ENCODE measurements at places on chromosomes 4 and X. TPM values are rescaled to one million over a fixed set of nuclear protein-coding genes. Genes with fewer than 3 reads are reported as not detected.

Gene TLR2
- total RNA-seq: 55.7 TPM

GRCh38 chrX:114800719-114801118 is 216.7 kb downstream of the IL13RA2 start:
- DNase-seq: no peak

- DNase-seq: no peak
These were observed 2.0 kb downstream of the SRPK3 start for GRCh38 chrX:153782871-153783270.

- no peak for DNase-seq
These were observed 24.6 kb upstream of the ARMCX4 start for GRCh38 chrX:101460669-101461068.

Gene AWAT1
- not detected for total RNA-seq

Gene NALF2
- total RNA-seq: 0.26 TPM

Gene GLRB
- total RNA-seq: 7.7 TPM

DNA sequence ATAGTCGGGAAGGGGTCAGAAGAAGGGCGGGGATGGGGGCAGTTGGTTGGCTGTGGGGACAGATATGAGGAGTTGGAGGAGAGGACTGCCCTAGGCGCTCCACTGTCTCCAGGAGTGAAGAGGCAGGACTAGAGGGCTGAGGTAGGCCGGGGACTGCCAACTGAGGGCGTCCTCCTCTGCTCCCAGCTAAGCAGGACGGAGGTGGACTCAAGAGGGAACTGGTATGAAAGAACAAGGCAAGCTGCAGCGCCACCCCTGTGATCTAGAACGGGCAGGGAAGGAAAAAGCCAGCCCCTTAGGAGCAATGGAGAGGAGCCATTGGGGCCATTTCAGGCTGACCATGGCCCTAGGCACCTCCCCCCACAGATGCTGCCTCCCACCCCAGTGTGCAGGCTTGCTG is 14.0 kb downstream of the BEND2 start:
- no peak for DNase-seq

Gene FBXO8
- total RNA-seq: 24.1 TPM

DNA sequence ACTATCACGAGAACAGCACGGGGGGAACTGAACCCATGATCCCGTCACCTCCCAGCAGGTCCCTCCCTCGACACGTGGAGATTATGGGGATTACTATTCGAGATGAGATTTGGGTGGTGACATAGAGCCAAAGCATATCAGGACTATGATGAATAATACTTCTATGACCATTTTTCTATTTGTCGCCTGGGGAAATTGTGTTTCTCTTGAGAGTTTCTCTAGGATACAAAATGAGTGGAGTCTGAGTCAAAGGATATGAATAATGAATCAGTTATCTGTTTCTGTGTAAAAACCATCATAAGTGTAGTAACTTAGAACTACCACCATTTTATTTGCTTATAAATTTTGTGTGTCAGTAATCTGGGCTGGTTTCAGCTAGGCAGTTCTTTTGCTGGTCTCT is 533.0 kb upstream of the ARX start:
- DNase-seq: no peak

- DNase-seq: peak; percentile 55
These were observed 180.0 kb downstream of the NKX6-1 start for GRCh38 chr4:84319124-84319523.

GRCh38 chr4:152676052-152676854 is 3.5 kb downstream of the TMEM154 start:
- no peak for DNase-seq

GRCh38 chr4:101065346-101065745 is 282.0 kb downstream of the PPP3CA start:
- no peak for DNase-seq

- no peak for DNase-seq
These were observed 28.4 kb downstream of the ALPK1 start for GRCh38 chr4:112325530-112325929.

Gene UCP1
- not detected for total RNA-seq

DNA sequence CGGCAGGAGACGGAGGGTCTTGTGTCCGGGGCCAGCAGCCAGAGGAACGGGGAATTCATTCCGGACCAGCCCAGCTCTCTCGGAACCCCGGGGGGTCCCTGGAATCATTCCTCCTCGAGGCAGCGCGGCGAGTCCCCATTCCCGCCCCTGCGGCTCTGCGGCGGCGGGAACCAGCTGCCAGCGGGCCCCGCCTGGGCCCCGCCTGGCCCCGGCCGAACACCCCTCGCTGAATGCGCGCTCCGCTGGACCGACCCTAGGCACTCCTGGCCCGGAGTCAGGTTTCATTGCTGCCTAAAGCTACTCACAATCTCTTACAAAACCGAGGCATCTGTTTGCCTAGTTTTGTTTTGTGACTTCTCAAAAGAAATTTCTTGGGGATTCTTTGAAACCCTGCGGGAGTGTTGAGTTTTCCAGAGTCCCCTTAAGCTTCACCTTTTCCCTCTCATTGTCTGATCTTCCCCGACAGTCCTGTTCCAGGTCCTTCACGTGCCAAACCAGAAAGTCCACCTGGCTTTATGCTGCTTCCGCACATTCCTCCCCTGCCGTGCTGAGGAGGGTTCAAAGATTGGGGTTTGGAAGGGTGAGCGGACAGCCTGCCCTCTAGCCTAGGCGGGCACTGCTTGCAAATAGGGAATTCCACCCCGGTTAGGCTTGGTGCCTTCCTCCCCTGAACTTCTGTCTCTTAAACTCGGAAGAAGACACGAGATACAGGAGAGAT is 789 bp downstream of the ARHGAP10 start:
- DNase-seq: peak; percentile 60

DNA sequence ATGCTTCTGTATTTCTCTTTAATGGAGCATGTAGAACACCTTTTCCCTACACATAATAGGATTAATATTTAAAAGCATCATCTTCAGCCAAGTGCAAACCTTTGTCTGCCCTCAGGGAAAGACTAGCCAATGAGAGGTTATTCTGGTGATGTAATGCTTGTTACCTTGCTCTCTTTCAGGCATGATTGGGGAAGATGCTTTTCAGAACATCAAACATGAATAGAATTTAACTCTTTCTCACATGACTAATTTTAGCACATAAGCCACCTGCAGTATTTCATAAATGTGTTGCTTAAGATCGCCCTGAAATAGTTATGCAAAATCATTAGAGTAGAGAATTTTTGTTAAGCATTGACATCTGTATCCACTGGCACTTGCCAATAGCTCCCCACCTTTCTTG is 10.7 kb upstream of the EPGN start:
- no peak for DNase-seq

GRCh38 chrX:18620349-18620748 is 51.6 kb downstream of the RS1 start:
- no peak for DNase-seq

- no peak for DNase-seq
These were observed 43.2 kb downstream of the QDPR start for GRCh38 chr4:17468619-17469221.

DNA sequence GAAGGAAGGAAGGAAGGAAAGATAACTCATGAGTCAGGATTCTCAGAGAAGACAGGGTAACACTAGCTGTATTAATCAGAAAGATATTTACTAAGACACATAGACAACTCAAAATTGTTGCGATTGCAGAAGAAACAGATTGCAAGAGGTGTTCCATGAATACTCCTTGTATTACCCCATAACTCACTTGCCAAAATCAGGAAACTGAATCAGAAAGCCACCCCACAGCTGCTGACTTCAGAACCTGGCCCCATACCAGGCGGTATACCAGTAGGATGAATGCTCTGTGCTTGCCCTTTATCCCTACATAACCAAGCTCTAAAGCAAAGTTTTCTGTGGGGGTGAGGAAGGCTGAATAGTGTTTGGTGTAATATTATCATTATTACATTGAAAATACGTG is 468.5 kb downstream of the IQCM start:
- no peak for DNase-seq

GRCh38 chr4:140720387-140721304 is 35.5 kb downstream of the TBC1D9 start:
- no peak for DNase-seq

Gene CYLC1
- not detected for total RNA-seq

DNA sequence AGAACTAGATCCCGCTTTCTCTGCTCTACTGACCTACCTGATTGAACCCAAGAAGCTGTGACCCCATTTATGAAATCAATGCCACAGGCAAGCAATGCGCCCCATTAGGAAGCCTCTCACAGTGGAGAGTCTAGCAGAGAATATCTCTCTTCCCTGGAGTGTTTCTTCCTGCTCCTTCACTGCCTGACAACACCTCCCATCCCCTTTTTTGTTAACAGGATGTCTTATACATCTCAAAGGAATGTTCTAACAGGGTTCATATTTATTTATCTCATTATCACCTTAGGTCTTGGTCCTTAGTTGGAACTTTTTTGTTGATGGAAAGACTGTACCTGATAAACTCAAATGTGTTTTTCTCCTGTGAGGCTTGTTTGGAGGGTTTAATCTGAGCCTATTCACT is 35.5 kb downstream of the SLIT2 start:
- no peak for DNase-seq

All from aorta (tissue), 5 donors.